ENCODE measurements at places on chromosomes 6 and 20. TPM values are rescaled to one million over a fixed set of nuclear protein-coding genes. Genes with fewer than 3 reads are reported as not detected.

SLC22A2 gene
- total RNA-seq = 0.42 TPM

SNAP25 gene
- total RNA-seq = 0.62 TPM

TP53TG5 gene
- not detected for total RNA-seq

DNA sequence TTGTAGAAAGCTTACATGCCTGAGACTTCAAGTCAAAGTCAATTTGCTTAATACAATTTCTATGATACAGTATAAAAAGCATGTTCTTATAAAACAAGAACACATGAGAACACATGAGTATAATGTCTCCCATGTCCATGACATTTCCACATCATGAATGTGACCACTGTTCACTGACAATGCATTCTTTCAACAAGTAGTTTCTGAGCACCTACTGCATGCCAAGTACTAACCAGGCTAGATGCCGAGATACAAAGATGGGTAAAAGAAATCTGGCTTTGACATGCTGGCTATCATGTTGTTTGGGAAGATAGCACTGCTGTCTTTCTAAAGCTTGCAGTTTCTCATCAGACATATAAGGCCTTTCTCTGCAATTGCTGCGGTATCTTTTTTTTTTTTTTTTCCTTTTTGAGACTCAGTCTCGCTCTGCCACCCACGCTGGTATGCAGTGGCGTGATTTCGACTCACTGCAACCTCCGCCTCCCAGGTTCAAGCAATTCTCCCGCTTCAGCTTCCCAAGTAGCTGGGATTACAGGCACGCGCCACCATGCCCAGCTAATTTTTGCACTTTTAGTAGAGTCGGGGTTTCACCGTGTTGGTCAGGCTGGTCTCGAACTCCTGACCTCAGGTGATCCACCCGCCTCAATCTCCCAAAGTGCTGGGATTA is 123.6 kb upstream of the DST start:
- DNase-seq = no peak

- no peak for DNase-seq
Measured at GRCh38 chr6:148817689-148818088, 70.9 kb downstream of the UST start.

DNA sequence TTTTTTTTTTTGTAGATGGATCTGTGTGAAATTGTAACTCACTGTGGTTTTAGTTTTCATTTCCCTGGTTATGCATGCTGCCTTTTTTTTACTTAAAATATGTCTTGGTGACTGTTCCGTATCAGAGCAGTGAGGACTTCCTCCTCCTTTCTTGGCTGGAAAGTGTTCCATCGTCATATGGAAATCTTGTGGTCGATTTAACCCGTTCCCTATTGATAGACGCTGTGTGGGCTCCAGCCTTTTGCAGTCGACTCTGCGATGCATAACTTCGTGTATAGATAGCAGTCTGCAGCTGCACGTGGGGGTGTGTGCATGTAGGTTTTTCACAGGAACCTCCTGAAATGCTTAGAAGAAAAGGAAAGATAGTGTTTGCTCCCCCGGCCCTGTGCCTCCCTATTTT is 28.1 kb upstream of the PNPLA1 start:
- no peak for DNase-seq

DNA sequence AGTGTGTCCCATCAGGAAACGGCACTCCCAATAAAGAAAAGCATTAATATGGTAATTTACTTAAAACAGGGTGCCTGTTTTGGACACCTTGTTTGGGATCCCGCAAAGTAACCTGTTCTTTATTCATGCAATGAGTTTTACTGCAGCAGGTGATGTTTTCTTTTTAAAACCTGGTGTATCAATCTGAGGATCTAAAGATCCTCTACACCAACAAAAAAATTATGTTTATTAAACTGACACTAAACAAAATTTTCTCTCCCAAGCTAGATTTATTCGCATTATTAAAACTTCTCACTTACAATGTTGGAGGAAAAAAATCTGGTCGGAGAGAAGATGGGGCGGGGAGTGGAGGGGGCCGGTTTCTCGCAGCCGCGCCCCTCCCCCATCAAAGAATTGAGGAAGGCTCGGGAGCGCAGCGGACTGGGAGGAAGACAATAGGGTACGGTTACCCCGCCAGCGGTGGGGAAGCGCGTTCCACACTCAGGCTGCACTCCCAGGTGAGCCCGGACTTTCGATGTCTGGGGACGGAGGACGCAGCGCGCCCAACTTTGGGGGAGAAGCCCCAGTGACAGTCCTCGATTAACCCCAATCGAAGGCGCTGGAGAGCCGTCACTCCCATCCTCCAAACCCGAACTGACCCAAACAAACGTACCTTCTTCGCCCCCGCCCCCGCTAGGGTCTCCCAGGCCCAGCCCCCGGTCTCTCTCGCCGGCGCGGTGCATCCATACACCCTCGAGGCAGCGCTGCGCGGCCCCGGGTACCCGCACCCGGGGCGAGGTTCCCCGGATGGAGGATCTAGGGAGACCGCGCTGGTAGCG is 1.3 kb downstream of the CD24 start:
- DNase-seq = peak; percentile 79
